ENCODE measurements at places on chromosomes 1 and 21.

- no peak overlapping the region for H3K4me3 ChIP-seq
- H3K27me3 ChIP-seq: no peaks in the 10 kb centered on the region
- no peak overlapping the region for H3K27ac ChIP-seq
- no peak for DNase-seq
- no peaks in the 10 kb centered on the region for H3K4me1 ChIP-seq
Observed at GRCh38 chr1:195105281-195105680, 1503.0 kb downstream of the KCNT2 start.

DNA sequence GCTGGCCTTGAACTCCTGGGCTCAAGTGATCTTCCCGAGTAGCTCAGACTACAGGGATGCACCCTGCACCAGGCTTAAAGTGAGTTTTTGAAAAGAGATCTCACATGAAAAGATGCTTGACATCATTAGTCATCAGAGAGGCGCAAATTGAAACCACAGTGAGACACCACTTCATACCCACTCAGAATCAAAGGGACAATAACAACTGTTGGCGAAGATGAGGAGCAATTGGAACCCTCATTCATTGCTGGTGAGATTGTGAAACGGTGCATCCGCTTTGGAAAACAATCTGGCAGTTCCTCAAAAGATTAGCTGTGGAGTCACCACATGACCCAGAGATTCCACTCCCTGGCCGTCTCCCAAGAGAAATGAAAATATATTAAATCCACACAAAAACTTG, 122.3 kb downstream of the PGBD5 start:
- no peak for DNase-seq
- no peak overlapping the region for H3K4me3 ChIP-seq
- no peaks in the 10 kb centered on the region for H3K36me3 ChIP-seq
- no peaks in the 10 kb centered on the region for H3K4me1 ChIP-seq
- no peak overlapping the region for H3K27ac ChIP-seq

DNA sequence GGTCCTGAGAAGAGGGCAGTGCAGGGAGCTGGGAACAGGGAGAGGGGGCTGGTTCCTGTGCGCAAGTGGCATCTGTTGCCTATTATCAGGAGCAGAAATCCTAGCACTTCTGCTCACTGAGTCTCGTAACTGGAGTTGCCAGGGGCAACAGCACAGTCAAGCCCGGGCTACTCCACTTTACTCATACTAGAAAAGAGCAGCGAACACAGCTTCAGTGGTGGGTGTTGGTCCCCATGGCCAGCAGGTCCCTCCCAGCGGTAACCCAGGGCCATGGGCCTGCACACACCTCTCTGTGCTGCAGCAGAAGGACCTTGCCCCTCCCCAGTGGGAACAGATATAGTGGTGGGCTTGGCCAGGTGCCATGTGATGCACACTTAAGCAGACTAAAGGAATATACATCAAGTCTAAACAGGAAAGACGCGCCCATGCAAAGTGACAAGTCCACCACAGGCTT, 8.5 kb downstream of the PYCR2 start:
- no peaks in the 10 kb centered on the region for H3K27me3 ChIP-seq
- no peak overlapping the region for H3K27ac ChIP-seq
- DNase-seq: no peak
- H3K4me3 ChIP-seq: no peak overlapping the region
- H3K36me3 ChIP-seq: peaks cover 35% of the 10 kb centered on the region

GRCh38 chr1:240562111-240562590, 49.8 kb downstream of the GREM2 start:
- no peak for DNase-seq
- no peaks in the 10 kb centered on the region for H3K27me3 ChIP-seq
- no peak overlapping the region for H3K27ac ChIP-seq
- no peaks in the 10 kb centered on the region for H3K36me3 ChIP-seq
- no peaks in the 10 kb centered on the region for H3K4me1 ChIP-seq

- no peak overlapping the region for H3K4me3 ChIP-seq
- H3K4me1 ChIP-seq: peaks cover 51% of the 10 kb centered on the region
- DNase-seq: no peak
- H3K27ac ChIP-seq: peak overlapping the region; percentile 48
- no peaks in the 10 kb centered on the region for H3K27me3 ChIP-seq
Observed at GRCh38 chr21:37413553-37414291, 47.1 kb downstream of the DYRK1A start.

- no peaks in the 10 kb centered on the region for H3K36me3 ChIP-seq
- no peaks in the 10 kb centered on the region for H3K27me3 ChIP-seq
- H3K4me3 ChIP-seq: no peak overlapping the region
- H3K27ac ChIP-seq: no peak overlapping the region
Observed at GRCh38 chr1:186535388-186536133, 74.6 kb upstream of the PDC start.

GRCh38 chr1:84598846-84599741, 24.9 kb upstream of the CTBS start:
- no peak for DNase-seq
- peaks cover 3% of the 10 kb centered on the region for H3K4me1 ChIP-seq
- H3K4me3 ChIP-seq: no peak overlapping the region
- no peaks in the 10 kb centered on the region for H3K36me3 ChIP-seq
- 0 out of 2 replicates have a peak, but pooled peaks cover 4% of the 10 kb centered on the region for H3K27me3 ChIP-seq

- DNase-seq: no peak
- H3K27me3 ChIP-seq: no peaks in the 10 kb centered on the region
- H3K4me3 ChIP-seq: no peak overlapping the region
- no peaks in the 10 kb centered on the region for H3K4me1 ChIP-seq
Observed at GRCh38 chr1:95951371-95952102, 717.5 kb downstream of the RWDD3 start.

DNA sequence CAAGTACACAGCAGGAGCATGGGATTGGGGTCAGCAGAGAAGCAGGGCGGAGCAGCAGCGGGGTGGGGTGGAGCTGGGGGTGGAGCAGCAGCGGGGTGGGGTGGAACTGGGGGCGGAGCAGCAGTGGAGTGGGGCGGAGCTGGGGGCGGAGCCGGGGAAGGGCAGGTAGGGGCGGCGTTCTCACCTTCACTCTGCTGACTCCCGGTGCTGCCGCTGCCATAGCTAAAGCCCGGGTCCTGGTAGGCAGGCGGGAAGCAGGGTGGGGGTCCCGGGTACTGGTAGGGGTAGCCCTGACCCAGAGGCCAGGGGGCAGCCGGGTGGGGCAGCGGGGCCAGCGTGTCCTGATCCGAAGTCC, 6.7 kb downstream of the TAS1R3 start:
- peak; percentile 56 for DNase-seq
- H3K27me3 ChIP-seq: no peaks in the 10 kb centered on the region
- H3K27ac ChIP-seq: no peak overlapping the region
- H3K4me1 ChIP-seq: peaks cover 86% of the 10 kb centered on the region
- no peak overlapping the region for H3K4me3 ChIP-seq
- H3K36me3 ChIP-seq: peaks cover 81% of the 10 kb centered on the region

- H3K4me1 ChIP-seq: peaks cover 23% of the 10 kb centered on the region
- H3K36me3 ChIP-seq: no peaks in the 10 kb centered on the region
- no peak overlapping the region for H3K4me3 ChIP-seq
- H3K27me3 ChIP-seq: no peaks in the 10 kb centered on the region
- DNase-seq: no peak
Observed at GRCh38 chr1:6008084-6008415, 15.8 kb upstream of the NPHP4 start.

- H3K36me3 ChIP-seq: no peaks in the 10 kb centered on the region
- H3K4me1 ChIP-seq: no peaks in the 10 kb centered on the region
- no peak overlapping the region for H3K4me3 ChIP-seq
- no peak overlapping the region for H3K27ac ChIP-seq
Observed at GRCh38 chr1:89659322-89660081, 26.6 kb downstream of the LRRC8C start.

DNA sequence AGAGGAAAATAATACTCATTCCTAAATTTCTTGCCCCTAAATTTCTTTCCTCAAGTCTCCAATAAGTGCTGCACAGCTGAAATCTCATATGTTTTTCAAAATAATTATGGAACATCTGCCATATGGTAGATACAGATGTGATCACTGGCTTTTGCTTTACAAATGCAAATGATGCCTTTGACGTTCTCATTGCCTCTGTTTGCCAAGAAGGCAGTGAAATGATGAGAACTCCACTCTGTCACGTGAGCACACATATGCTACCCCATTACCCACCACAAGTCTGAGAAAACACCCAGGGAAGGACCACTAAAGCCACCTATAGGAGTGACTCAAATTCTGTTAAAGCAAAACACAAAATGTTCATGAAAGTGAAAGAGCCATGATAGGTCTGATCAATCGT, 43.9 kb downstream of the DSCAM start:
- no peak overlapping the region for H3K4me3 ChIP-seq
- no peaks in the 10 kb centered on the region for H3K27me3 ChIP-seq
- DNase-seq: no peak
- H3K4me1 ChIP-seq: no peaks in the 10 kb centered on the region
- H3K36me3 ChIP-seq: no peaks in the 10 kb centered on the region

GRCh38 chr21:43854773-43855633, 10.0 kb upstream of the AGPAT3 start:
- peak; percentile 88 for DNase-seq
- peaks cover 45% of the 10 kb centered on the region for H3K4me1 ChIP-seq
- peak overlapping the region; percentile 89 for H3K27ac ChIP-seq

GRCh38 chr1:248613742-248614141, 16.2 kb upstream of the OR2T10 start:
- H3K27me3 ChIP-seq: no peaks in the 10 kb centered on the region
- no peak overlapping the region for H3K4me3 ChIP-seq
- no peaks in the 10 kb centered on the region for H3K4me1 ChIP-seq
- H3K27ac ChIP-seq: no peak overlapping the region

DNA sequence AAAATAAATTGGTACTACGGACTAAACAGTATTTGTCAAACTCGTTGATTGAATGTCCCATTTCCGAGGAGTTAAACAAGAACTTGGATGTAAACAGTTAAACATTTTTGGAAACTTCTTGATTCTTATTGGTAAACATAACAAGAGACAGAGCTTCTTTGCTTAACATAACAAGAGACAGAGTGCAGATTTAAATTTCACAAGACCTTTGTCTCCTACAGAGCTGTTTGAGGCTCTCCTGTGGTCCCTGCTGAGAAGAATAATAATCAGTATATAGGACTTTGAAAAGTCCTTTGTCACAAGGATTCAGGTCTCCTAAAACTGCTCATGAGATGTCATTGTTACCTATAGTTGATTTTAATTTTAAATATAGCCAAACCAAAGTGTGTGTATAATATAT, 170.6 kb upstream of the C21orf91 start:
- H3K27ac ChIP-seq: no peak overlapping the region
- no peaks in the 10 kb centered on the region for H3K36me3 ChIP-seq
- H3K4me3 ChIP-seq: no peak overlapping the region

DNA sequence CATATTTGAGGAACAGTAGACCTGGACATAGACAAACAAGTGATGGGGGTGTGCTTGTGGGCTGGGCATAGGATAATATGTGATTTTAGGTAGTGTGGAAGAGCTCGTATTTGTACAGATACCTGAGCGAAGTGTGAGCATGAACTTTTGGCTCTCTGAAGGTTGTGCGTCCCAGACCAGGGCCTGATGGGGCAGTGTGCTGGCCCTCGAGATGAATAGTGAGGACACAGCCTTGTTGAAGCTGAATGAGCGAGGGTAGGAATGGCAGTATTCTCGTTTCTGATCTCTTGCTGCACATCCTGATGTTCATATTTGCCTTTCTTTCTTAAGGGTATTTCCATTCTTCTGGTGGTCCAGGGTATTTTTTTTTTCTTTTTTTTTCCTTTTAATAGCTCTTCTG, 41.5 kb downstream of the USP25 start:
- H3K4me3 ChIP-seq: no peak overlapping the region
- peaks cover 44% of the 10 kb centered on the region for H3K36me3 ChIP-seq
- no peak overlapping the region for H3K27ac ChIP-seq
- H3K27me3 ChIP-seq: no peaks in the 10 kb centered on the region
- no peak for DNase-seq
- no peaks in the 10 kb centered on the region for H3K4me1 ChIP-seq

DNA sequence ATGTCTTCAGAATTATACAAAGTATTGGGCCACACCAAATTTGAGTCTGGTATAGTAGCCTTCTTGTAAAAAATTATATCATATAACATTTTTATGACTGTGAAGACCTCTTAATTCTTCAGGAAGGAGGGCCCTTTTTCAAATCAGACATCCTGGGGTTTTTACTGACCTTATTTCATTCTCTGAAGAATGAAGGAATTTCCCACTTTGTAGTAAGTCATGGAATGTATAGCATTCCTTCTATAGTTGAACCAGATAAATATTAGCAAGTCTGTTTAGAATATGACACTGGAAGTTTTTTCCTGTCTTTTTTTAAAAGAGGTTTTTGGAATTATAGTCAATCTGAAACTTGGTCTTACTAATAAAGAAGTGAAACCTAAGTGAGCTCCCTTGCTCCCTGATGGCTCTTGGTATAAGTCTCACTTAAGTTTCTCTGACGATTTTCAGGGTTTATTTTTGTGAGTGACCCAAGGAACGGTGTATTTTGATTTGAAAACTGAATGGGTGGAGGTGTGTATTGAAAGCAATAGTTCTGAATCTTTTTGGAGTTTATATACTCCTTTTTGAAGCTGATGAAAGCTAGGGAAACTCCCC, 23.7 kb downstream of the SNX27 start:
- H3K36me3 ChIP-seq: peaks cover under 1% of the 10 kb centered on the region
- H3K27me3 ChIP-seq: no peaks in the 10 kb centered on the region
- H3K4me1 ChIP-seq: peaks cover 4% of the 10 kb centered on the region
- no peak for DNase-seq
- no peak overlapping the region for H3K4me3 ChIP-seq

DNA sequence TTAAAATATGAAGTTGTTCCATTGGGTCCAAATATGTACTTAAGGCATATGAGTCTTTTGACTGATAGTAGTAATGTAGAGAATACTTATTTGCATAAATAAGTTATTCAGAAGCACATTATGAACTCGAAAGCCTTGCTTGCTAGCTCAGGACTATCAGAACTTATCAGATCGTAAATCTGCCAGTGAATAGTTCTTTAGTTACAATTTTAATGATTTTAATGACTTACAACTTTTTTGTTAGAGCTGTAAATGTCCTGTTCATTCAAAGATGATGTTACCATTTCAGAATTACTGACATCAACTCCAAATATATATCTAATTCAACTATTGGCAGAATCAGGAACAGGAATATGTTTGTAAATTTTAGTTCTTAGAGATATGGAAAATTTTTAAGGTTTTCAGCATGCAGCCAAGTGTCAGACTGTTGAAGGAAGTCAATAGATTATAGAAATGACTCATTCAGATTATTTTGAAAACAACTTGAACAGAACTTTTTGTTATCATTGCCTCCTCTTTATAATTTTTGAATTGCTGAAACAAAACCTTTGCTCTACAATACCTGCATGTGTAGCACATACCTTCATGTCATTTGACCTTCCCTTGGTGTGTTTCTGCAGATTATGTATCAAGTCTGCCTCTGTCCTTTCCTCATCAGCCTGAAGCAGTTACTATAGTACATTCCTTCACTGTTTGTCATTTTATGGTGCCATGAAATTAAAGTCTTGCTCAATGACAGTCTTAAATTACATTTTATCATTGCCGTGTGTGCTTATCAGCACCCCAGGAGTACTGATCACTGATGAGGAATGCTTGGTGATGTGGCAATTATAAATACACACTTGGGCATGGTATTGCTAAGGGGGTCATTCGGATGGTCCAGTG, 44.9 kb downstream of the LRRC8D start:
- peaks cover 36% of the 10 kb centered on the region for H3K36me3 ChIP-seq
- H3K4me1 ChIP-seq: peaks cover 22% of the 10 kb centered on the region
- H3K4me3 ChIP-seq: no peak overlapping the region
- H3K27ac ChIP-seq: no peak overlapping the region

- no peak for DNase-seq
- H3K27me3 ChIP-seq: no peaks in the 10 kb centered on the region
- no peak overlapping the region for H3K4me3 ChIP-seq
- no peaks in the 10 kb centered on the region for H3K4me1 ChIP-seq
- H3K36me3 ChIP-seq: no peaks in the 10 kb centered on the region
- H3K27ac ChIP-seq: no peak overlapping the region
Observed at GRCh38 chr1:117678246-117678977, 72.6 kb downstream of the TENT5C start.
